Activated T-helper 9 cell treated with anti-CD3 and anti-CD28 coated beads, Interleukin-2, amount 50 U/mL, for 16 hours (primary cell): ENCODE measurements at places on chromosomes 16 and 17.

- no peak for DNase-seq
These were observed 593 bp downstream of the CDIPT start for GRCh38 chr16:29862383-29862883.

DNA sequence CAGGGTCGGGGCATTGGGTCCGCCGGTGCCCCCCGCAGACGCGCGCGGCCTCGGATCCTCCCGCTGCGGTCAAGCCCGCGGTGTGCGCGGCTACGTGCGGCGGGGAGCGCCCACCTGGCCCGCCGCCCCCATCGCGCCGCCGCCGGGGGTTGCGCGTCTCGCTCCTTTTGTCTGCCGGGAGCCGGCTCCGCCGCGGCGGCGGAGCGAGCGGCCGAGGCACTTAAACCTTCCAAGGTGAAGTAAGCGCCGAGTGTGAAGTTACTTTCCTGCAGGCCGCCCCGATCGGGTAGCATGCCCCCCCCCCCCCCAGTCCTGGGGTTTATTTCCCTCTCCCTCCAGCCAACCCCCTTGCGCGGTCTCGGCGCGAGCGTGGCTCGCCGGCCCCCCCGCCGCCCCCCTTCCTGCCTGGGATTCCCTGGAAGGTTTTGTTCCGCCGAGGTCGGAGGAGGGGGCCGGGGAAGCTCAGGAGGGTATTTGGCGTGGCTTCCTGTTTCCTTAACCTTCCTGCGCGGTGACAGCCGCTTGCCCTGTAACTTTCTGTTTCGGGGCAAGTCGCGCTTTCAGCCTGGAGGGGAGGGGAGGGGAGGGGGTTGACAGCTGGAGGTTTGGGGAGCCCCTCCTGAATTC lies 56.6 kb upstream of the GSE1 start:
- DNase-seq, result peak; percentile 41

DNA sequence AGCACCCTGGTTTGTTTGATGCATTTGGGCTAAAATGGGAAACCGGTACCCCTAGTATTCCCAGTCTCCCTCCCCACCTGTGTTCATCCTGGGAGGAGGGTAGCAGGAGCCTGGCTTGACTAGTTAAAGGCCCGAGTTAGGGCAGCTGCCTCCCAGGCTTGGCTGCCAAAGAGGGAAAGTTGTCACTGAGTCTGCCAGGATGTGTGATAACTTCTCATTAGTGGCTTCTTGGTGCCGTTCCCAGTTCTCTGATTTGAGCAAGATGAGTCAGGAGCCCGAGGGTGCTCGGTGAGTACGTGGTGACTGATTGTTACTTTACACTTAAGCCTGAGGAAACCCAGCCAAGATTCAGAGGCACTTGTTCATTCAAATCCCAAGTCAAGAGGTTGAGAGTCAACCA lies 2.5 kb downstream of the KRT32 start:
- no peak for DNase-seq

DNA sequence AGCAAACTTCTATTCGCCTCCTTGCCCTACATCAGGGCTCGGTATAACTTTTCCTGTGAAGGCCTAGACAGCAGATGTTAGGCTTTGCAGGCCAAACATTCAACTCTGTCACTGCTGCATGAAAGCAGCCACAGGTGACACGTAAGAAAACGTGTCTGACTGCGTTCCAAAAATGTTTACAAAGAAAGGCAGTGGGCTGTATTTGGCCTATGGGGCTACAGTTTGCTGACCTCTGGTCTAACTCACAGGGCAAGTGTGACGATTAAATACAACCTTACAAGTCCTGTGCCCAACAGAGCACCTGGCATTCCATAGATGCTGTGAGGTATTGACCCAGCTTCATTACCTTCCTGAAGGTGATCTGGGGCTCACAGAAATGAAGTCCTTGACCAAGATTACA lies 79.4 kb downstream of the USP31 start:
- DNase-seq, result no peak

GRCh38 chr16:2086812-2087747 lies 39.3 kb downstream of the TSC2 start:
- DNase-seq, result no peak

GRCh38 chr17:47719411-47720152 lies 13.5 kb upstream of the TBX21 start:
- DNase-seq, result peak; percentile 67

GRCh38 chr17:55717898-55718735 lies 4.5 kb downstream of the TMEM100 start:
- DNase-seq, result peak; percentile 39

DNA sequence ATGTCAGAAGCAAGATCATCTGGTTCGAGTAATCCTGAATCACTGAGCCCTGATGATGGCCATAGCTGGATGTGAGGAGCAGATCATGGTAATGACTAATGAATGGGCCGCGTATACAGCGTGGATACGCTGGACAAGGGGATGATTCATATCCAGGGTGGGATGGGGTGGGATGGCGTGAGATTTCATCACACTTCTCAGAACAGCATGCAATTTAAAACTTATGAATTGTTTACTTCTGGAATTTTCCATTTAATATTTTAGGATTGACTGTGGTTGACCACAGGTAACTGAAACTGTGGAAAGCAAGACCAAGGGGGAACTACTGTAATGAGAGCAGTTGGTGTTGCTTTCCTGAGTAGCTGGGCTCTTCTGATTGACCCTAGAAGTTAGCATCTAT lies 225.5 kb downstream of the STX8 start:
- DNase-seq, result no peak
